CD4-positive, alpha-beta T cell (primary cell): ENCODE measurements at places on chromosomes 4 and X.

DNA sequence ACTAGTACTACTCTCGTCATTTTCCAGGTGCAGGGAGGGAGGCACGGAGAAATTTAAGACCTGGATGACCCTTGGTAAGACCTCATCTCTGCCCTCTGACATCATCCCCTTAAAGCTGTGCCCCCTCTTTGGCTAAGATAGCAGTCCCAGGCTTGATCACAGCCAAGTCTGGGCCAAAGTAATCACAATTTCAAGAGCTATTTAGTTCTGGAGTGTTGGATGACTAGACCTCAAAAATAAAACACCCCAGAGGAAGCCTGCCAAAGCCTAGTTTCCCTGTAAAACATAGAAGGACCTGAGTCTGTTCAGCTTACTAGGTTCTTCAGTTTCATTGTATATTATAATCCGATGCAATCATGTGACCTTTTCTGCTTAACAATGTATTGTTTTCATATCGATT is 144.6 kb upstream of the ARHGEF9 start:
- no peak for DNase-seq

GRCh38 chrX:76279007-76279406 is 106.1 kb downstream of the PBDC1 start:
- DNase-seq = peak; percentile 20

DNA sequence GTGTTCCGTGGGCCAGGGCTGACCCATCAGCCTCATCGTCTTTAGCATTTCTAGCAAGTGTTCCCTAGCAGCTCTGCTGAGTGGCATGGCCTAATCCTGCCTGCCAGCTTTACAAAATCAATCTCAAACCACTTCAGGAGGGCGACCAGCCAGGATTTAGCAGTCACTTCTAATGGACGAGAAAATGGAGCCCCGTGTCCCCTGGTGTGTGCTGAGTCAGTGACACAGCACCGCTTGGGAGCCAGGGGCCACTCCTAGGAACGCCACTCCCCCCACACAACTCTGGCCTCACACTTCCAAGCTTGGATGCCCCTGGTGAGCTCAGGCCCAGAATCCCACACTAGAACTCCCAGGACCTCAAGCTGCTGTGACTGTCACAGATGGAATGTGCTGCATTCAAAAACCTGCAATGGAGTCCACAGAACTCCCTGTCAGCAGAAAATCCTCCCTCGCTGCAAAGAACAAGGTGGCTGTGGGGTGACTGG is 311.2 kb upstream of the GATB start:
- no peak for DNase-seq

GRCh38 chr4:21450331-21450730 is 498.2 kb downstream of the KCNIP4 start:
- no peak for DNase-seq

DNA sequence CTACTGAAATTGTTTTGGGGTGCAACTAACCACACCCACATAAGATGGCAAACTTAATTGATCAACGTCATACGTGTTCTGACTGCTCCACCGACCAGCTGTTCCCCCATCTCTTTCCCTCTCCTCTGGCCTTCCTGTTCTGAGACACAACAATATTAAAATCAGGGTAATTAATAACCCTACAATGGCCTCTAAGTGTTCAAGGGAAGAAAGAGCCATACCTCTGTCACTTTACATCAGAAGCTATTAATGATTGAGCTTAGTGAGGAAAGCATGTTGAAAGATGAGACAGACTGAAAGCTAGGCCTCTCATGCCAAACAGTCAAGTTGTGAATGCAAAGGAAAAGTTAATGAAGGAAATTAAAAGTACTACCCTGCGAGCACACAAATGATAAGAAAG is 173.9 kb upstream of the FTHL17 start:
- DNase-seq = no peak

DNA sequence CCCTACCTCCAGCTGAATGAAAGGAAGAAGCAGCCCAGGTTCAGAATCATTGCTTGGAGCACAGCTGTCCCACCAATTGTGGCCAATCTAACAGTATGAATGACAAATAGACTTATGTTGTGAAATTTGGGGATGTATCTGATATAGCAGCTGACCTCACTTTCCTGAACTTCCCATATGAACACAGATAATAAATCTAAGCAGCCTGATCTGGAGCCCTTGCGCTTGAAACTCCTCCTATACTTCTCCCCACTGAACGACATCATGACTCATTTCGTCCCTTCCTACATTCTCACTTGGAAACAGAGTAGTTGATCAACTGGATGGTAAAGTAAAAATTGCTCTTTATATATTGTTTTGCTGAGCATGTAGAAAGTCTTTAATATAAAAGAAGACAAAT is 24.2 kb upstream of the AMELX start:
- DNase-seq = no peak

- no peak for DNase-seq
Measured at GRCh38 chrX:72123471-72124185, 8.1 kb downstream of the RTL5 start.

DNA sequence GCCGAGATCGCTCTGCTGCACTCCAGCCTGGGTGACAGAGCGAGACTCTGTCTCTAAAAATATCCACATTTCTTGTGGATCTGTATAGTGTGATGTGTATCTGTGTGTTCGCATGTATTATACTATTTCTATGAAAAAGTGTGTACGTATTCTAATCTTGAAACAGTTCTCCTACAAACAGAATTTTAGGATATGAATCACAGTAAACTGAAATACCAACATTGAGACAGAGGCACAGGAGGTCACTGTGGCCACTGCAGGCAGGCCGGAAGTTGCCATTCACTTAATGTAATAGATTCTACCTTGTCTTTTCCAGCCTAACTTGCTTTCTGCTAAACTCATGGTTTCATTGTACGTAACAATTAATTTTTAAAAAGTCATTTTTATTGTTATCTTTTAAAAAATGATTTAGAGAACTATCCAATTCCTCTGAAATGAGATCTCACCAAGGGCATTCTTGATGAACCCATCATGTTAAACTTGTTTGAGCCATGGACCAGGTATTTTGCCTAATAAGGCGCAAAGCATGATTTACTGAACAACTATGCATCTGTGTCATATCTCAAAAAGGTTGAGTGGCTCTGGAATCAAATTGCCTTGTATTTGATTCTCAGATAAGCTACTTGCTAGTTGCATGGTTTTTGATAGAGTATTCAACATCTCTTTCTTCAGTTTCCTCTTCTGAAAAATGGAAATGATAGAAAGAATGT is 154.9 kb upstream of the GYPA start:
- no peak for DNase-seq

- no peak for DNase-seq
Measured at GRCh38 chr4:70818921-70819320, 20.8 kb downstream of the GRSF1 start.

- DNase-seq = no peak
Measured at GRCh38 chr4:150244600-150244999, 166.4 kb downstream of the DCLK2 start.

DNA sequence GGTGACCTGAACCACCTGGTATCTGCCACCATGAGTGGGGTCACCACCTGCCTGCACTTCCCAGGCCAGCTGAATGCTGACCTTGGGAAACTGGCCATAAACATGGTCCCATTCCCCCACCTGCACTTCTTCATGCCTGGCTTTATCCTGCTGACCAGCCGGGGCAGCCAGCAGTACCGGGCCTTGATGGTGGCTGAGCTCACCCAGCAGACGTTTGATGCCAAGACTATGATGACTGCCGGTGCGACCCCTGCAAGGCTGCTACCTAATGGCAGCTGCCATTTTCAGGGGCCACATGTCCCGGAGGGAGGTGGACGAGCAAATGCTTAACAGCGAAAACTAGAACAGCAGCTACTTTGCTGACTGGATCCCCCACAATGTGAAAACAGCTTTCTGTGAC is 67.5 kb upstream of the FAM241A start:
- DNase-seq = no peak

GRCh38 chrX:4277122-4277521 is 563.7 kb upstream of the PRKX start:
- no peak for DNase-seq

DNA sequence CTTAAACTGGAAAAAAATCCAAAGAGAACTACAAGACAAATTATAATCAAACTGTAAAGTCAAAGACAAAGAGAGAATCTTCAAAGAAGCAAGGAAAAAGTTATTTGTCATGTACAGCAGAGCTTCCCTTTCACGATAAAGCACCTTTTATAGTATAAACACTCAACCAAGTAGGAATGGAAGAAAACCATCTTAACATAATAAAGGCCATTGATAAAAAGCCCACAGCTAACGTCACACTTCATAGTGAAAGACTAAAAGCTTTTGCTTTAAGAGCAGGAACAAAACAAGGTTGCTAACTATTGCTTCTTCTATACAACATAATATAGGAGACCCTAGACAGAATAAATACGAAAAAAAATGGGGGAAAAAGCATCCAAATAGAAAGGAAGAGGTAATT is 595.7 kb upstream of the POU3F4 start:
- no peak for DNase-seq

DNA sequence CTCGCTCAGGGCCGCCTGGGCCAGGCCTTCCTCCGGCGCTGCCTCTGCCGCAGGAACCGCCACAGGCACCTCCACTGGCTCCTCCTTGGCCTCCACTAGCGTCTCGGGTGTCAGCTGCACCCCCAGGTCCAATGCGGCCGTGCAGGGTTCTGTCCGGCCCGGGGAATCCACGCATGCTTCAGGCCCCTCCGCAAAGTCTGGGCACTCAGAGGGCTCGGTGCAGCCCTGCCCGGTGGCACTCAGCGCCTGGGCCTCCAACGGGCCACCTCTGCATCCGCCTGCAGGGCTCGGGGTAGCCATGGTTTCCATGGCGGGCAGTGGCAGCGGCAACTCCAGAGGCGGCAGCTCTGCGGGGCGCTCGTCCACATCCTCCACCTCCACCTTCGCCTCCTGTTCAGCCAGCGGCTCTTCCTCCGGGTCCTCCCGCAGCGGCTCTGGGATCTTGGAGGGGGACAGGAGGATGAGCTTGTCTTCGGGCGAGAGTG is 74.9 kb upstream of the UCP1 start:
- DNase-seq = no peak

- no peak for DNase-seq
Measured at GRCh38 chr4:22911285-22911684, 218.5 kb downstream of the GBA3 start.
